ENCODE measurements at places on chromosomes 2 and 18.
A peak's percentile ranks its signal among the peaks of the same experiment; 100 is the strongest.

DNA sequence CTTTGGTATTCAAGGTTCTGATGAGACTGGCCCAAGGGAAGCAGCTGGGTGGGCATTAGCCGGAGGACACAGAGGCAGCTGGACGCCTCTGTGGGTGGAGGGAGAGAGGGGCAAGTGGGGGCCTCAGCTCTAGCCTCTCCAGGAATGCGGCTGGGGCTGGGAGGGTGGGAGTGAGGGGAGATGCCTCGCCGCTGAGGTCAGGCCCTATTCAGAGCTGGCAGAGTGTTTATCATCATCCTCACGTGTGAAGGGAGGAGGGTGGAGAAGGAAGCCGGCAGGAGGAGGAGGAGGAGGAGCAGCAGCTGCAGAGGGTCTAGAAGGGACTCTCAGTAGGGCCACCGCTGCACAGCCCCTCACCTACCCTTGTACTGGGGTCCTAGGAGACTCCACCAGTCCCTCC is 43.1 kb downstream of the TNS1 start:
- no peak for DNase-seq

GRCh38 chr2:235270956-235271355 is 222.9 kb upstream of the AGAP1 start:
- no peak for DNase-seq

- no peak for DNase-seq
These were observed 19.1 kb upstream of the KANSL1L start for GRCh38 chr2:210190345-210190744.

DNA sequence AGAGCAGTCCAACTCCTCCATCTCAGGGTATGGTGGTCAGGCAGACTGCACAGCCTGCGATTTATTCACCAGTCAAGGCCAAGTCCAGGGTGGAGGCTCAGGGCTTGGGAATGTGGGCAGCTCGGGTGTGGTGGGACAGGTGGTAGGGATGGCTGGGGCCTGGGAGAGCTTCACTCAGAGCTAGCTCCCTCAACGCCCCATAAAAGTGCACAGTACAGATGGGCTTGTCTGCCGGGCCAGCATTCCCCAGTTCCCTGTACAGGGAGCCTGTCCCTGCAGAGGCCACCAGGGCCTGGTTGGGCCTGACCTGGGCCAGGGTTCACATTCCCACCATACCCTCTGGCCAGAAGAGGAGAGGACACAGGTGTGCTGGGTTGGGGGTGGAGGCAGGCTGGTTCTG is 49.2 kb upstream of the OTOS start:
- no peak for DNase-seq

DNA sequence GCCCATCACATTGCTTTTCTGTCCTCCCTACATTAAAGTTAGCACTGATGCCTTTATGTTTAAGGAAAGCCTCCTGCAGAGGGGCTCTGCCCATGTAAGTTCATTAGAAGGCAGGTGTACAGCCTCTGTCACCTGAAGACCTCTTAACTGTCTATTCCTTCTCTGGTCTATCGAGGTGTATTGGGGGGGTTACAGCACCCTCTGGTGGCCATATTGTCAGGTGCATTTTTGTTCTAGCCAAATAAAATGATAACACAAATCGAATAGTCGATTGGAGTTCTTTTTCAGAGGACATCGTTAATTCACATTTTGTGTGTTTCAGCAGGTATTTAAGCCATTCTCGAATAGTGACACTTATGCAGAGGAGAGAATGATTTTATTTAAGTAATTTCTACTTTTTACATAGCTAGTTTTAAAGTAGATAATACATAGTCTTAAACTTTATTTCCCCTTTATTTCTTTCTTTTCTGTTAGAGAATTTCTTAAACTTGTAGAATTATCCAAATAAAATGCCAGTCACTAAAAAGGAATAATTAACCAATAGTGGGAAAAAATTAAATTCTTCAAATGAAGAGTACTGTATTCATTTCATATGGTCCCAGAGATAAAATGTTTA is 136.8 kb downstream of the NEDD4L start:
- peak; percentile 75 for DNase-seq

- DNase-seq = no peak
These were observed 37.8 kb downstream of the GATA6 start for GRCh38 chr18:22207021-22207758.

GRCh38 chr2:17401096-17401495 is 117.1 kb downstream of the RAD51AP2 start:
- no peak for DNase-seq

- no peak for DNase-seq
These were observed 178.1 kb downstream of the IKZF2 start for GRCh38 chr2:212973347-212973746.

- no peak for DNase-seq
These were observed 15.9 kb upstream of the VPS4B start for GRCh38 chr18:63438181-63438580.

DNA sequence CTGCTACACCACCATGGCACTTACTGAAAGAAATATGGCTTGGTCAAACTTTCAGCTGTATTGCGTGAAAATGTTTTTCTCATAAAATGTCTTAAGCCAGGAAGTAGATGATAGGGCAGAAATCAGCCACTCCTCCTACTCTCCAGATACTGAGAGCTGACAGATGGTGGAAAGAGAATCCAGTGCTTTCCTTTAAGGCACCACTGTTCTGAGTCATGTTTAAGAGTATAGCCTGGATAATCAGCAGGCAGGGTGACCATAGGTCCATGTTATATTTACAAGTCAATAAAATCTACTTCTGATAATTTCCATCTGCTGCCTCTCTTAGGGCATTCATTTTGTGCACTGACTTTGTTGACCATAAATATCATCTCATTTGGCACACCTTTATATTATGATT is 21.9 kb downstream of the ARPC2 start:
- no peak for DNase-seq

- DNase-seq = no peak
These were observed 34.3 kb downstream of the INHBB start for GRCh38 chr2:120379916-120380893.

- no peak for DNase-seq
These were observed 59.9 kb upstream of the PEX13 start for GRCh38 chr2:60957643-60958042.

DNA sequence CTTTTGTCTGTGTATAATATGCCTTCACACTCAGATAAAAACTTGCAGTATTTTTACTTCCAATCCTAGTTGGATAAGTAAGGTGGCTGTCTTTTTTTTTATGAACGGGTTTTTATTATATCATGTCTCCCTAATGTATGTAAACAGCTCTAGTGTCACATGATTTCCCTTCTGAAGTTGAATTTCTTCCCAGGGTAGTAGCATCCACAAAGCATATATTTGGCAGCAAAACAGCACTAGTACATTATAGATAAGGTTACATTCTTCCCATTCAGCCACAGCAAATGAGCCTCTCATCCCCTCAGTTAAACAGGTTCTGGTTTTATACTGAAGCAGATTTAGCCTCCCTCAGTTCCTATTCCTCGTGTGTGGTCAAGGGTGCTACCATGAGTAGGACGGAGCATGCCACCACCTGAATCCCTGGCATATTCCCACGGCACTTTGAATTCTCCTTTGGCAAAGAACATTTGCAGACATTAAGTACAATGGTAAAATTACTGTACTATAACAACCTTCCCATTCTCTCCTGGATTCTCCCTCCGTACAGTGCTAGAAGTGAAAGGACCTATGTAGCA is 15.4 kb upstream of the DTNA start:
- no peak for DNase-seq

DNA sequence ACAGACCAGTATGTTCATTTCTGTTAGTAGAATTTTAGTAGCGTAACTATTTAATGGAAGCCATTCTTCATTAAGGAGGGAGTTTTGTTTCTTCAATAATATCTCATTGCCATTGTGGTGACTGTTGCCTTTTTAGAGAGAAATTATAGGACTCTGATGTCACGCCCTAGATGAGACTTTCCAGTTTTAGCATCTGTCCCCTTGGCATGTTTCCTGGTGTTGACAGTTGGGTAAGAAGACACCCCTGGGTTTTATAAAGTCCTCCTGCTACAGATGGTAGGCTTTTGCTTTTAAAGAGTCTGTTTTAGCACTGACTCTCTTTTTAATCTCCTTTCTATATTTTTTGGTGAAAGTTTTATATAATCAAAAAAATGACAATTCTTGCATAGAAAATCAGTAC is 41.9 kb downstream of the KCNJ3 start:
- DNase-seq = no peak

GRCh38 chr2:100013892-100014677 is 128.3 kb downstream of the AFF3 start:
- no peak for DNase-seq

GRCh38 chr2:144516981-144517865 is 2.7 kb downstream of the ZEB2 start:
- DNase-seq = peak; percentile 67

GRCh38 chr2:182321096-182321495 is 105.7 kb downstream of the PDE1A start:
- DNase-seq = no peak

- DNase-seq = no peak
These were observed 314.3 kb downstream of the NBAS start for GRCh38 chr2:15246870-15247269.

GRCh38 chr2:68693951-68694350 is 40.7 kb upstream of the ARHGAP25 start:
- no peak for DNase-seq

DNA sequence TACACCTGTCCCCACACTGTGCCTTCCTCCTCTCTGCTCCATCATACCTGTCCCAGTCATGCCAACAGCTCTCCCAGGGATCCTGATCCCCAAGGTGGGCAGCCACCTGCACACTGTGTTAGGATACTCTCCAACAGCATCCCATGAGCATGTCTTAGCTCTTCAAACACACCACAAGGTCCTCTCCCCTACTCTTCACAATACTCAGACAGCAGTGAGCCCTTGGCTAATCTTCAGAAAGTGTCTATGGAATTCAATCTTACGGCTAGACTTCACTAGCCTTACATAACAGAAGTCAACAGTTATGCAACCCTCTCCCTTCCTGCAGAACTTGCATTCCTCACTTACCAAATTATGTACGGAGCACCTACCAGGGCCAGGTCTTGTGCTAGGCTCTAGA is 79.9 kb downstream of the MYO5B start:
- no peak for DNase-seq

DNA sequence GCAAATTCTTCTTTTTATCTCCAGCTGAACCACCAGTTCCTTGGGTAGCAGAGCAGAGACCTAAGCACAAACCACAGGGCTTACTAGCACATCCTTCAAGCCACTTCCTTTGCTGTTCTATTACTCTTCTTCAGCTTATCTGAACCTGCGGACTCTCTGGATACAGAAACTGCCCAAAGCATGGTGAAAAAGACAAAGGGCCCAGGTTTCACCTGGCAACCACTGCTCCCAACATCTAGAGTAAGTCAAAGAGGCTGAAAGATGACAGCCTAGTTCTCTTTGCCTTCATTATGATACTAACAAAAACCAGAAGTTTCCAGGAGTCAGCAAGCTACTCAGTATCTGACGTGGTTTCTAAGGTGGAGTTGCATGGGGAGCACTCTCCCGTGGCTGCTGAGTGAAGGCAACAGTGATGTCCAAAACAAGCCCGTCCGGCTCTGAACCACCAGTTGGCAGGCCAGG is 43.4 kb downstream of the KANSL3 start:
- no peak for DNase-seq

DNA sequence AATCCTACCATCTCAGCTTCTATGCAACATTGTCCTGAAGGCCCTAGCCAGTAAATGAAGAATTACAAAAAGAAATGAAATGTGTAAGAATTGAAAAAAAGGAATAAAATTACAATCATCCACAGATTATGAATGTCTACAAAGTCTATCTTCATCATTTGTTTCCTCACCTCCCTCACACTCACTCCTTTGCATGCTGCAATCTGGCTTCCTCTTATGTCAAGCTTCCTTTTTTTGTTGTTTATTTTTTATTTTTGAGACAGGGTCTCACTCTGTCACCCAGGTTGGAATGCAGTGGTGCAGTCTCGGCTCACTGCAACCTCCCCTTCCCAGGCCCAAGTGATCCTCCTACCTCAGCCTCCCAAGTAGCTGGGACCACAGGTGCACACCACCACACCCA is 129.0 kb downstream of the CABYR start:
- no peak for DNase-seq

DNA sequence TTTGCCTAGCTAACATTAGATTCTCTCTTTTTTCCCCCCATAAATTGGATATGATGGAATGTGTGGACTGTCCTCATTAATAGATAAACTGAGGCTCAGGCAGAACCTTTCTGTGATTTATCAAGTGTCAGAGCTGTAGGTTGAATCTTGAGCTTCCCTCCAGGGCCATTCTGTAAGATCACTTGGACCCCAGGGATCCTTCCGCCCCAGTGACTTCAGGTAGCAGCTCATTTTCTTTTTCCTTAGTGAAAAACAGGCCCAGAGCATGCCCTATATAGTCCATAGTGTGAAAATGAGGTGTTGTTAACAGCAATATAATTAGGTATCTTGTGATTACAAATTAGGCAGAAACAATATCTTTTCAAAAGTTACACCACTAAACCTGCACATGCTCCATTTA is 269.7 kb downstream of the ZNF385B start:
- DNase-seq = no peak

GRCh38 chr18:73688851-73689711 is 458.6 kb downstream of the FBXO15 start:
- no peak for DNase-seq

DNA sequence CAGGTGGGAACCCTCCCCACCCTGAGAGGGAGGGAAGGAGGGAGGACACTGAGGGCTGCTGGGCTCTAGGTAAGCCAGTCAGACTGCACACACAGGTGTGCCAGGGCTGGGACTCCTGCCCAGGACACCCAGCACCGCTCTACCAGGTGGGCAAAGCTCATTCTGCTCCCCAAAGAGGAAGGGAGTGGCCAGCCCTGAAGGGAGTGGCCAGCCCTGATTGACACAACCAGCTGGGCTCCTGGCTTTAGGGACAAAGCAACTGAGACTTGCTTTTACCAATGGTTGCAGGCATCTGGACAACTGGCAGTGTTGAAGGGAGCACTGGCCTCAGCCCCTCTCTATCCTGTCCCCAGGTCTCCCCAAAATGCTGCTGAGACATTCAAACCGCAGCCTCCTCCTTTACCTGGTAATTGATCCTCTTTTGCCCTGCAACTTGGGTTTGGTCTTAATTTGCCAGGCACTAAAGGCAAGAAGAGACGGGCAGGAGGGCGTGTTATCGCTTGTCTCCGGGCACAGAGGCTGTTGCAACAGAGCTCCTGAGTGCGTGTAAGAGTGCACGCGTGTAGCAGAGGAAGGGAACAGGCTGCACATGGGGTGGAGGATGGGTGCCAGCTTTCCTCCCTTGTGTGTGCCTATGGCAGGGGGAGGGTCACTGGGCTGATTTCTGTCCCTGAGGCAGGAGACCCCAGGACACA is 14.5 kb upstream of the FOSL2 start:
- no peak for DNase-seq

DNA sequence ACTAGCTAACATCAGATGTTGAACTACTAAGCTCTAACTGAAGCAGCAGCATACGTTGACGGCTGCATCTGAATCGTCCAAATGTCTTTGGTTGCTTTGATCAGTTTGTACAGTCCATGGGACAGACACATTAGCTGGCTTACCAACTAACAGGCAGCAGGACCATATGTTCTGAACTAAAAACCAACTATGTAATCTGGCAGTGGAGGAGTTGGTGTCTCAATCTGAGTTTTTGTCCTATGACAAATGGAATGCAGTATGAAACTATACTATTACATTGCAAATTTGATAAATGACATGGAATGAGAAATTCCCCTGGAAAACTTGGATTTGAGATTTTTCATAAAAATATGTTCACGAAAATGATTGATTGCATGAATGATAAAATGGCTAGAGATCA is 79.5 kb downstream of the EPHA4 start:
- DNase-seq = no peak

GRCh38 chr2:241356871-241357260 is 781 bp downstream of the FARP2 start:
- no peak for DNase-seq
